ENCODE measurements at places on chromosomes 1 and 21. TPM values are rescaled to one million over a fixed set of nuclear protein-coding genes. Genes with fewer than 3 reads are reported as not detected.

PRSS38 gene
- not detected for total RNA-seq

SUSD4 gene
- total RNA-seq: 2.2 TPM

LRRN2 gene
- 3.2 TPM for total RNA-seq

ZNF593OS gene
- not detected for total RNA-seq

CCDC181 gene
- 0.32 TPM for total RNA-seq

DAB1 gene
- total RNA-seq: 0.29 TPM

PARK7 gene
- total RNA-seq: 184 TPM

DCDC2B gene
- total RNA-seq: not detected

C1orf185 gene
- not detected for total RNA-seq

TFF2 gene
- total RNA-seq: not detected

GRCh38 chr1:94927405-94928175 is 680 bp upstream of the CNN3 start:
- H3K4me3 ChIP-seq: peak overlapping the region; percentile 73
- DNase-seq: no peak
- peaks cover 37% of the 10 kb centered on the region for H3K4me1 ChIP-seq
- H3K27ac ChIP-seq: peak overlapping the region; percentile 96
- no peaks in the 10 kb centered on the region for H3K36me3 ChIP-seq
- H3K27me3 ChIP-seq: no peaks in the 10 kb centered on the region

DNA sequence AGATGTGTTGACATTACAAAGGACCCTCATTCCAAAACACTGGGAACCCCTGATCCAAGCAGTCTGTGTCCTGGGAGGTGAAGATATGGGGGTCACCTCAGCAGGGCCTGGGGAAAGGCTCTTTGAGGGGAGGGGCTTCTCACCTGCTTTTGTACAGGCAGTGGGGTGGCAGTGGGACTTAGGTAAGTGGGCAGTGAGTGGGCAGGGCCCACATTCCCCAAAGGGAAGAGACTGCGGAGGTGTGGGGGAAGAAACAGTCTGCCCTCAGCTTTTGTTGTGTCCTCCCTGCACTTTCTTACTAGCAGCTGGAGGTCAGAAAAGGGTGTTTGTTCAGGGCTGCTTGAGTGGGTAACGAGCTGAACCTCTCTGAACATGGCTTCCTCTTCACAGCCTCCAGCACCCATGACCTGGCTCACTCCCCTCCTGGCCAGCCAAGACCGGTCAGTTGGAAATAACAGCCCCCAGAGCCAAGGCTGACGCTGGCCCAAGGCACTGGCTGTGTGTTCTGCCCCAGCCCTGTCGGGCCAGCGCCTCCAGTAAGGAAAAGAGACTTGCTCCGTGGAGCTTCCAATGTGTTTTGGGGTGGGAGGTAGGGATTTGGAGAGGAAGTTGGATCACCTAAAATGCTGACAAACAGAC is 173.5 kb downstream of the PSMG1 start:
- H3K27ac ChIP-seq: peak overlapping the region; percentile 36
- H3K27me3 ChIP-seq: no peaks in the 10 kb centered on the region
- DNase-seq: no peak
- H3K4me1 ChIP-seq: peaks cover 48% of the 10 kb centered on the region

GRCh38 chr1:153058826-153059784 is 1.8 kb upstream of the SPRR2A start:
- no peak for DNase-seq
- no peaks in the 10 kb centered on the region for H3K27me3 ChIP-seq
- no peaks in the 10 kb centered on the region for H3K36me3 ChIP-seq
- no peak overlapping the region for H3K27ac ChIP-seq
- H3K4me1 ChIP-seq: no peaks in the 10 kb centered on the region
- H3K4me3 ChIP-seq: no peak overlapping the region

GRCh38 chr1:208587110-208587509 is 342.9 kb upstream of the PLXNA2 start:
- no peak overlapping the region for H3K4me3 ChIP-seq
- DNase-seq: no peak
- no peaks in the 10 kb centered on the region for H3K27me3 ChIP-seq

GRCh38 chr1:197902454-197903195 is at the start of gene C1orf53:
TSS of gene C1orf53 (plus strand) at chr1:197902630. CDS start at chr1:197902650, 20 bp downstream.
- H3K27me3 ChIP-seq: peaks cover 33% of the 10 kb centered on the region
- peak; percentile 95 for DNase-seq

DNA sequence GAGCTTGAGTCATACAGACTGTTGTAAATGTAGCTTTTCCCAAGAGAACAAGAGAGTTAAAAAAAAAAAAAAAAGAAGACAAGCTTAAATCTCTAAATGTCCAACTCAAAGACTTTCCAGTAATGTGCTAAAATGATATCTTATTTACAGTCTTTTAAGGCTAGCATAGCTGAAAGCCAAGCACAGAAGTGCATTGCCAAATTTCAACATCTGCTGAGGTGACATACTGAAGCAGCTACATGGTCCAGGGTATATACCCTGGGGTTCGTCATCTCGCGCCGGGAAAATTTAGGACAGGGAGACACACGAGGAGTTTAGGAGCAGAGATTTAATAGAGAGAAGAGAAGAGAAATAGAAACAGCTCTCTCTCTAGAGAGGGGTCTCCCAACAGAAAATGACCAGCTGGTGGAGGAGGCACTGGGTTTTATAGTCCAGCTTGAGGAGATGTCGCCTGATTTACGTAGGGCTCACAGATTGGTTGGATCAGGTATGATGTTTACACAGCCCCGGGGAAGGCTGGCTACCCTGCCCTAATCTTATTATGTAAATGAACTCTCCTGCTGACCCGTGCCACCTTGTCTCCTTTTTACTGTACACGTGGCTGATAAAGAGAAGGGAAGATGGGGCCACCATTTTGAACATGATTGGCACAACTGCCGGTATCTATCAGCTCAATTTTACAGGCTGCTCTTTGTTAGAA is 172.7 kb downstream of the TRIM33 start:
- H3K27me3 ChIP-seq: no peaks in the 10 kb centered on the region
- no peak for DNase-seq
- H3K36me3 ChIP-seq: no peaks in the 10 kb centered on the region
- H3K4me3 ChIP-seq: no peak overlapping the region
- H3K27ac ChIP-seq: no peak overlapping the region

DNA sequence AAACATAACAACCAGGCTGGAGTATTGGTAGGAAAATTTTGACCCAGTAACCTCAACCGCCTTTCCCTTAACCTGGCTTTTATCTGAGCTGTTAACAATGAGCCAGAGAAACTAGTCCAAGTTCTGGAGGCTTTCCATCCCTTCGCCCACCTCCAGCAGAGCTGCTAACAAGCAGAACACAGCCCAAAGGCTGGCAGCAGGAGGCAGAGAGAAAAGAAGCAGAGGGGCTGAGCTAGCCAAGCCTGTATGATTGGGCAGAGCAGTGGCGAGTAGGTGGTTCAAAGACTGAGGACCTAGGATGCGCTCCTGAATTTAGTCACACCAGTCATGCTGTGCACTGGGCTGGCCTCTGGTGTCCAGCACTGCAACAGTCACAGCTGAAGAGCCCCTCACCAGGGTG is 123.0 kb downstream of the TNR start:
- no peak overlapping the region for H3K4me3 ChIP-seq
- peaks cover 6% of the 10 kb centered on the region for H3K27me3 ChIP-seq
- H3K36me3 ChIP-seq: no peaks in the 10 kb centered on the region

DNA sequence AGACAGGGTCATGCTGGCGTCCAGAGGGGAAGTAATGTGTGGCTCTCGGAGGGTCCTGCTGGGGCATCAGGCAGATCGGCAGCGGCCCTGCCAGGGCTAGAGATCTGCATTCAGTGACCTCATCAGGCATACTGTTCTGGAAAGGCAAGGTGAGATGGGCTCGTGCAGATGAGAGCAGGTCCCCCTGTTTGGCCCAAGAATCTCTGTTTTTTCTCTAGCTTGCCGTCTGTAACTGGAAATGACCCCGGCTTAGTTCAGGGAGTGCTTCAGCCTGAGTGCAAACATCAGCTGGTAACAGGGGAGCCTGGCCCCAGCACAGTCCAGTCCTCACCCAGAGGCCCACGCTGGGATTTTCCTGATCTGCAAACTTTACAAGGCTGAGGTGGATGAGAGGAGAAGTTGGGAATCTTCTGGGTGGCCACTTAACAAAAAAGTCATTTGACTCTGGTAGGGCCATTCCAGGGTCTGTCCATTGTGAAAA is 2.1 kb downstream of the FAM163A start:
- peaks cover 7% of the 10 kb centered on the region for H3K4me1 ChIP-seq
- no peak for DNase-seq
- H3K4me3 ChIP-seq: no peak overlapping the region
- H3K36me3 ChIP-seq: no peaks in the 10 kb centered on the region

DNA sequence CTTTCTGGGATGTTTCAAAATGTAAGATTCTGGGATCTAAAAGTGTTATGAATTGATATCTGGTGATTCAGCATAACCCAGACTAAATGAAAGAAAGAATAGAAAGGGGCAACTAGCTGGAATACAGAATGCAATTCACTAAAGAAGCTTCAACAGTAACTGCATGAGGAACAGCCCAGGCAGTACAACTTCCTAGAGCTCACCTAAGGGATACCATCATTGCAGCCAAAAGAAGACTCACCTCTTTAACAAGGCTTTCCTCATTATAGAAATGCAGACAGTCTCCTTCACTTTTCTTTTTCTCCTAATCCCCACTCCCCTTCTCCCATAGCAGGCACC is 6.3 kb downstream of the RGS5 start:
- no peak for DNase-seq
- H3K4me3 ChIP-seq: no peak overlapping the region
- peaks cover 3% of the 10 kb centered on the region for H3K4me1 ChIP-seq
- no peaks in the 10 kb centered on the region for H3K36me3 ChIP-seq
- H3K27me3 ChIP-seq: no peaks in the 10 kb centered on the region

DNA sequence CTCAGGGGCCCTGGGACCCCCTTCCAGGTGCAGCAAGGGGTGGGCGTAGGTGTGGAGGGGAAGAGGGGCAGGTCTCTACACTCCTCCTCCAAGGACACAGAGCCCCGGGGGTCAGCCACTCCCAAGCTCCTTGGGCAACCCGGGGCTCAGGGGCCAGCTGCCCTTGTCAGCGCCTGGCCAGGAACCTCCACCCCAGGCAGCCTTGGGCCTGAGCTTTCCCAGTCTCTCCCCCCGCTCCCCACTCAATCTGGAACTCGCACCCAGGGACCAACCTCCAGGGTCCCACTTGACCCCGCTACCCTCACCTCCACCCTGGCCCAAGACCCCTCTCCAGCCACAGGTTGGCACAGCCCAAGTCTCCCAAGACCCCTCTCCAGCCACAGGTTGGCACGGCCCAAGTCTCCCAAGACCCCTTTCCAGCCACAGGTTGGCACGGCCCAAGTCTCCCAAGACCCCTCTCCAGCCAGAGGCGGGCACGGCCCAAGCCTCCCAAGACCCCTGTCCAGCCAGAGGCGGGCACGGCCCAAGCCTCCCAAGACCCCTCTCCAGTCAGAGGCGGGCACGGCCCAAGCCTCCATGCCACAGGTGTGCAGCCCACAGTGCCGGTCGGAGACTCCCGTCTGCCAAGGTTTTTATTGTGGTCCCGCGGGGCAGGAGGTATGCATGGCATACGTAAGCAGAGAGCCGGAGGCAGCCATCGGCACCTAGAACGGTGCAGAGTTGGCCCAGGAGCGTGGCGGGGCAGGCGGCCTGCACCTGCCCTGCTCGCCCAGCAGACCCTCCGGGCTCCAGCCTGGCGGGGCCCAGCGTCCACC is 3.0 kb downstream of the TNFRSF4 start:
- H3K4me1 ChIP-seq: peaks cover 16% of the 10 kb centered on the region
- no peak overlapping the region for H3K4me3 ChIP-seq
- H3K27ac ChIP-seq: no peak overlapping the region
- no peaks in the 10 kb centered on the region for H3K36me3 ChIP-seq
- H3K27me3 ChIP-seq: peaks cover 18% of the 10 kb centered on the region

DNA sequence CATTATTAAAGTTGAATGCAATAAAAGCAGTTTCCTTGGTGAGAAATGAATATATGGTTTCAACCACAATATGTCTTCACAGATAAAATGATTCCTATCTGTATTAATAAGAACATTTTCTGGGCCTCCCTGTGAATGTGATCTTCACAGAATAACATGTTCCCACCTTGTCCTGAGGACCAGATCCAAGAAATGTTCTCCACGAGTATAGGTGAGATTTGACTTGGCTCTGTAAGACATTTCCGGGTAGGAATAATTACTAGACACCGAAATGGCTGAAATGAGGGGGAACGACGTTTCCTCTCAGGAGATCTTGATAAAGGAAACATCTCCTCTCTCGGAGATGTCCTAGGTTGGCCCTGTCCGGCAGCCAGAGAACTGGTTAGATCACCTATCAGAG is 61.4 kb downstream of the CLIC6 start:
- H3K27me3 ChIP-seq: peaks cover 3% of the 10 kb centered on the region
- H3K4me1 ChIP-seq: no peaks in the 10 kb centered on the region
- no peaks in the 10 kb centered on the region for H3K36me3 ChIP-seq
- DNase-seq: no peak

DNA sequence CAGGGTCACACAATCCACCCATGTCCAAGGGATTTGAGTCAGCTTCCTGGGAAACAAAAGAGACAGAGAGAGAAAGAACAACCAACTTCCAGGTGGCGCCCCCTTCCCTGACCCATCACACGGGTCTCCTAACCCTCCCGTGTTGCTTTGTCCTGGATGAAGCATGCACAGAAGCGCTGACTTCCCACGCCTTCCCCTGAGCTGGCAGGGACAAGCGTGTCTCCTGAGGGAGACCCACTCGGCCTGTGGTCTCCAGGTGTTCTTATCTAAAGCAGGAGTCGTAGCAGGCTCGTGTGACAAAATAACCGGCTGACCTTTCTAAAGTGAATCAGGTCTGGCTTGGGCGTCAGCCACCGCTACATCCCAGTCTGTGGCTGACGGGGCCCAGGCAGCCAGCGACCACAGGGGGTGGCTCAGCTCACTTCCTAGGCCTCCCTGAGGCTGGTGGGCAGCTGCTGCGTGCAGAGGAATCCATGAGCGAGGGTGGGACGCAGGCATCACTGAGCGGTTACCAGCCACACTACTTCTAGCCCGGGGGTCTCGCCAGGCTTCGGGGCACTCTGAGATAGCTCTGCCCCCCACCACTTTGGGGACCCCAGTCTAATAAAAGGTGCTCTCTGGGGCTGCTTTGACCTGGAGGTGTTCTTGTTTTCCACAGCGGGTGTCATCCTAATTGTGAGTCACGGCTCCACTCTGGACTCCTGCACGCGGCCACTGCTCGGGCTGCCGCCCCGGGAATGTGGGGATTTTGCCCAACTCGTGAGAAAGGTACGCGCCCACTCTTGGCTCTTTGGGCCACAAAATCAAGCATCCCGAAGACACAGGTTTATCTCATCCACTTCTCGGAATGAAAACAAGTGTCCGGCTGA is 40.4 kb downstream of the UBASH3A start:
- no peaks in the 10 kb centered on the region for H3K4me1 ChIP-seq
- no peak overlapping the region for H3K4me3 ChIP-seq
- no peak overlapping the region for H3K27ac ChIP-seq
- DNase-seq: no peak

DNA sequence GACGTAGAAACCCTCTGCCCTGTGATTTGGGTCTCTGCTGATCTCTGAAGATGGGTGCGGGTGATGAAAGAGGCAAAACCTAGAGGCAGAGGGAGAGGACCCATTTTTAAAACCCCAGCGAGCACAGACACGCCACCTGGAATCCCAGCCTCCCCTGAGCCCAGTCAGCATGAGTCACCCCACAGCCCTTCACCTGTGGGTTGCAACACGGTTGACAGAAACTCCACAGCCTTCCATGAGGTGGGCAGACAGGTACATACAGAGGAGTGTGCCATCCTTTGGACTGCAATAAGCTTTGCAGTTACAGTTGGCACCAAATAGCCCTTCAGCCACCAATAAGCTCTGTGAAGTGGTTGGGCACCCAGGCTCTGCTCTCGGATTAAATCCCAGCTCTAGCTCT is 2.1 kb upstream of the GRHL3 start:
- DNase-seq: no peak
- H3K36me3 ChIP-seq: no peaks in the 10 kb centered on the region
- H3K27ac ChIP-seq: no peak overlapping the region

- H3K4me3 ChIP-seq: no peak overlapping the region
- H3K27ac ChIP-seq: no peak overlapping the region
- H3K4me1 ChIP-seq: no peaks in the 10 kb centered on the region
- no peaks in the 10 kb centered on the region for H3K27me3 ChIP-seq
- no peaks in the 10 kb centered on the region for H3K36me3 ChIP-seq
- no peak for DNase-seq
These were observed 227.2 kb downstream of the OLFM3 start for GRCh38 chr1:101769520-101769919.

All from upper lobe of right lung (tissue), 1 donor.